ENCODE measurements at places on chromosomes 5 and 9.

GRCh38 chr5:172147857-172148256 is 40.2 kb downstream of the STK10 start:
- no peak for DNase-seq

- no peak for DNase-seq
Observed at GRCh38 chr5:79983618-79984017, 7.4 kb downstream of the MTX3 start.

DNA sequence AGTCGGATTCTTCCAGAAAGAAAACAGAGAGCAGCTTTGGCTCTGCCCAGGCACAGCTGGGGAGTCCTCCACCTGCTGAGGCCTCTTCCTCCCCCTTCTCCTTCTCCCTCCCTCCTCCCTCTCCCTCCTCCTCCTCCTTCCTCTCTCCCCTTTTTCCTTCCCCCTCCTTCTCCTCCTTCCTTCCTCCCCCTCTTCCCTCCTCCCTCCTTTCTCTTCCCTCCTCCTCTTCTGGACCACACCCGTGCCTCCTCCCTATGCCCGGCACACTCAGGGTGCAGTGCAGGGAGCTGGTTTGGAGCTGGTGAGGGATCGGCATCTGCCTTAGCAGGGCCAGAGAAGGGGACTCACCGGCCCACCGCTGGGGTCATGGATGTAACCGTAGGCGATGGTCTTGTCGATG is 30.2 kb downstream of the DBH start:
- DNase-seq, result no peak

DNA sequence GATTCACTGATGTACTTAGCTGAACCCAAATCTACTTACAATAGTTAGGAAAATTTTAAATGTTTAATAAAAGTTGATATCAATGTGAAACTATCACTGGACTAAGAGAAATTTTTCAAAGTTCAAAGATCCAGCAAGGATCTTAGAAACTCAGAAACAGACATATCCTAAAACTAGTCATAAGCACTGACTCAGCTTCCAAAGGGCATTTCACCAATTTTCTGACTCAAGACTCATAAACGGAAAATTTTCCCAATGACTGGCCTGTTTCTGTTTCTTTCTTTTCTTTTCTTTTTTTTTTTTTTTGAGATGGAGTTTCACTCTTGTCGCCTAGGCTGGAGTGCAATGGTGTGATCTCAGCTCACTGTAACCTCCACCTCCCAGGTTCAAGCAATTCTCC is 66.6 kb downstream of the CDC14B start:
- DNase-seq, result no peak

- no peak for DNase-seq
Observed at GRCh38 chr5:179509239-179509638, 41.1 kb upstream of the RUFY1 start.

DNA sequence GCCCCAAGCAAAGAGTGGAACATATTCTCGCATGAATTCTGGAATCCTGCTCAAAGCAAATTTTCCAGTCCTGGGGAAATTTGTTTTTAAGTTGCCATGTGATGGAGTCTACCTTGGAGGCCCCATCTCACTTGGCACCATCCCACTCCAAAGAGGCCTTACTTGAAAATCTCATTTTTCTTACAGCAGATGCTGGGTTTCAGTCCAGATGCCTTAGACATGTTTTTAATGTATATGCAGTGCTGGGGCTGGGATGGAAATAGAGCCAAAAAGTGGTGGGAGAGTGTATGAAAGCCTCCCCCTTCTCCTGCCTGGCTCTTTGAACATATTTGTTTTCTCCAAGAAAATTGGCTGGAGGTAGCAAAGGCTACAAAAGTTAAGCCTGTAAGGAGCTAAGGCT is 493.7 kb downstream of the ENC1 start:
- no peak for DNase-seq

DNA sequence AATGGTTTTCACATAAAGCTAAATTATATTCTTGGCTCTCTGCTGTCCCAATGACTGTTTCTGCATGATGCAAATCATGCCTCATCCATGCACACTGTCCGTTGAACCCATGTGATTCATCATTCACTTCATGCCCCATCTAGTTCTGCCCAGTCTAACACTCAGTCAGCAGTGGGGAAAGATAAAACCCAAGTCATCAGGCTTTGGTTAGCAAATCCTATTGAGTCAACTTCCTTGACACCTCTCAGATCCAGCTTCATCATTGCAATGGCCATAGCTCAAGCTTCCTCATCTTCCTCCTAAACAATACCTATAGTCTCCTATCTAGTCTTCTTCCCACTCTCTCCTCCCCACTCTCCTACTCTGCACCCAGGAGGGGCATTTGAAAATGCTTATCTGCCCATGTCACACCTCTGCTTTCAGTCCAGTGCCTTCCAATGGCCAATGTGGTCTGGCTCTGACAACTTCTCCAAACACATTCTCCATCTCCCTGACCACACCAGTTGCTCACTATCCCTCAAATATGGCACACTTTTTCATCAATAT is 266.0 kb upstream of the TRIM32 start:
- no peak for DNase-seq

DNA sequence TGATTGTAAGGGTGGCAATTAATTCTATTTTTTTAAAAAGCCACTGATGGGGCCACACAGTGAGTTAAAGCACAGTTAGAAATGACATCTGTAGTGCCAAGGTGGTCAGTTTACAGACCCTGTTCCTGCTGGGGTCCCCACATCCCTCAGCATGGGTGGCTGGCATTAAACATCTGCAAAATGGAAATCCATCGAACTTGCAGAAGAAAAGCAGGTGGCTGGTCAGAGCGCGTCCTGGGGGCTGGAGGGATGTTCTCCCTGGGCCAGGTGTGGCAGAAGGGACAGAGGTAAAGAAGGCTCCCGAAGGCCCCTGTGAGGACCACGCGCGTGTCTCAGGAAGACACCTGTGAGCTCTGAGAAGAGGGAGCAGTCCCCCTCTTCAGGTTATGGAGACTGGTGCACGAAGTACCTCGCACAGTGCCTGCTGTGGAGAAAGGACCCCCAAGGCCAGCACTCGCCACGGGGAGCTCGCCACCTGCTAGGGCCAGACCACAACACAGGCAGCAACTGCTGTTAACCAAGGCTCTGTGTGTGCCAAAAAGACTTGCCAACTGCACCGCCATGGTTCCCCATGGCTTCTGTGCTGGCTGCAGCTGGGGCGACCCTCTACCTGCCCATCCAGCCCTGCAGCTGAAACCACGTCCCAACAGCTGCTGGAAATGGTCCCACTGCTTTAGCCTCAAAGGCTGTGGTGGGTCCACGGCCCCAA is 65.2 kb downstream of the RASGEF1C start:
- no peak for DNase-seq

DNA sequence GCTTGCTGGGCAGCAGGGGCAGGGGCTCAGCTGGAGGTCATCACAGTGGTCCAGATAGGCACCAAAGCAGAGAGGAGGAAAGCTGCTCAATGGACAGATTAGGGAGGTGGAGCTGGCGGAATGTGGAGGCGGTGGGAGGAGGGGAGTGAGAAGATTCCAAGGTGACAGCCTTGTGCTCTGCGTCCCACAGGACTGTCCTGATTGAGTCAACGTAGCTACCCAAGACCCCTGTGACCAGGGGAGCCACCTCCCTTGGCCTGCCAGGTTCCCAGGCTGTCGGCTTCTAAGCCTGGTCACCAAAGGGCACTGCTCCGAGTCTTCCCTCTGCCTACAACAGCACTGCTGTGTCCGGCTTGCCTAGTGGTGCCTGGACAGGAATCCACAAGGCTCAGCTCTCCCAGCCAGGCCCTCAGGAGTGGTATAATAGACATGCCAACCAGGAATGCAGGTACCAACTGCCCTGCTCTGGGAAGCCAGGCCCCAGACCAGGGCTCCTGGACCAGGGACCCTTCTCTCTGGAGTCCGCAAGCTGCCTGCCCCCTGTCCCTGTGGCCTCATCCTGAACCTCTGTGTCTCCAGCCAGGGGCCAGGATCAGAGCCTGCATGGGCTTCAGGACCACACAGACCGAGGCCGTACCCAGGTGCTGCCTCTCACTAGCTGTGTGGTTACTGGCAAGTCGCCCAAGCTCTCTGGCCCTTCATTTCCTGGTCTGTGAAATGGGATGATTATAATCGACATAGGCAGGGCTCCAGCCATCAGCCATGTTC is 67.9 kb downstream of the STK10 start:
- DNase-seq, result no peak

DNA sequence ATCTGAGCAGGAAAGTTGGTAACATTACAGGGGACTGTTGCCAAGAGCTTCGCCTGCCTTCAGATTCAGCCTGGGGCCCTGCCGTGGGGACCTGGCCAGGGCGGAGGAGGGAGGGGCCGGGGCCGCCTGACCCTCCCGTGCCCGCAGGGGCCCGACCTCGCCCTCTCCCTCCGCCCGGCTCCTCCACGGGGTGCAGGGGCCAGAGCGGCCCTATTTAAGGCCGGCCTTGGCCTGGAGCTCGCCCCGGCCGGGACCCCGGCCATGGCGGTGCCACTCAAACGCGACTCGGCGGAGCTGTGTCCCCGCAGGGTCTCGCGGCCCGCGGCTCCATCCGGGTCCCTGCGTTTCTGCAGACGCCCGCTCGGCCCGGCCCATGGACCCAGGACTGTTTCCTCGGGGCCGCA is 757 bp downstream of the TMEM250 start:
- DNase-seq, result no peak

DNA sequence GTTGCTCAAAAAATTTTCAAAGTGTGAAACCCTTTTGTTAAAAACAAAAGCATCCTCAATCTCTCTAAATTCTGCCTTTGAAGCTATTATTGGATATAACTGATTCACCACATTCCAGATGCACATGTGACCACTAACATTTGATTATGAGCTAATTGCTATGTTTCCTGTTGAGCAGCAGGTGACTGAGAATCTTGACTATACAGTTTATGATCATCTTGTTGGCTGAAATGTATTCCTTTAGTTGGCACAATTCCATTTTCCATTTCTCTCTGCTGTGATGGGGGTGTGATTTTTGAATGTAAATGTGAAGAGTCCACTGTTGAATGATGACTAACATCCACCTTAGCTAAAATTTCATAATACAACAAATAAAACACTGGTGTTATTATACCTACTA is 10.7 kb downstream of the LYSMD3 start:
- no peak for DNase-seq

Measured in GM19239 (cell line).